ENCODE measurements at places on chromosomes 7 and 10.

- DNase-seq: no peak
Observed at GRCh38 chr10:21528236-21529031, 3.0 kb upstream of the SKIDA1 start.

GRCh38 chr10:131930150-131930549 is 29.3 kb downstream of the PPP2R2D start:
- DNase-seq: no peak

DNA sequence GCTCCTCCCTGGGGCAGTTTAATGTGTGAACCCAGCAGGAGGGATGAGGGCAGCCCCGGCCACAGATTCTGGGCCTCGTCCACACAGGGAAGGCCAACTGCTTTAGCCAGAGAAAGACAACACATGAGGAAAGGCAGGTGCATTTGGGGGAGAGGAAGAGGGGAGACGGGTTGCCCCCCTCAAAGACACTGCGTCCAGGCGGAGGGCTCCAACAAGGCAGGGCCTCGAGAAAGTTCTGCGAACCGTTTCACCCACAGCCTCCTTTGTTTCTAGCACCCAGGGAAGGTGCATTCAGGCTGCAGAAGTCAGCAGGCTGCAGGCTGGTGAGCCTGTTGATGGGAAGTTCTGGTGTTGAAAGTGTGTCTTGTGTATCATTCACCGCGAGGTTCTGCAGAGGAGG is 10.1 kb downstream of the FOXL3 start:
- DNase-seq: no peak

- DNase-seq: no peak
Observed at GRCh38 chr7:51031791-51032515, 249.3 kb upstream of the GRB10 start.

GRCh38 chr7:148561099-148561498 is 29.5 kb upstream of the C7orf33 start:
- no peak for DNase-seq

GRCh38 chr10:91062091-91062490 is 141.2 kb upstream of the ANKRD1 start:
- DNase-seq: no peak

DNA sequence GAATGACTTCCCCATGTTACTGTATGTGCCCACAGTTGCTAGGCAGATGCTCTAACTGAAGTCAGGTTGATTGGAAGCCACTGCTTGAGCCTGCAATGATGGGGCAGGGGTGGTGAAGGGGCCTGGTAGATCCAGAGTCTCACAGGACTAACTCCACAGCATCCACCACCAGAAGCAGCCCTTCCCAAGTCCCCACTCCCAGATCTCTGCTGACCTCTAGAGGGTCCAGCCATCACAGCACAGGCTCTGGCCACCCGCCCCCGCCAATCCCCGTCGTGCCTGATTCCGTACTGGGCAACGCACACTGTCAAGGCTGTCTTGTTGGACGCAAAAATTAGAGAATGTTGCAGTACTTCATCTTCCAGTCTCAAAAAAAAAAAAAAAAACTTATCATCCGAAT is 136.8 kb upstream of the PDE1C start:
- DNase-seq: no peak

GRCh38 chr10:113520690-113521474 is 32.0 kb upstream of the HABP2 start:
- no peak for DNase-seq

GRCh38 chr10:130398090-130398994 is 262.2 kb downstream of the GLRX3 start:
- DNase-seq: no peak

DNA sequence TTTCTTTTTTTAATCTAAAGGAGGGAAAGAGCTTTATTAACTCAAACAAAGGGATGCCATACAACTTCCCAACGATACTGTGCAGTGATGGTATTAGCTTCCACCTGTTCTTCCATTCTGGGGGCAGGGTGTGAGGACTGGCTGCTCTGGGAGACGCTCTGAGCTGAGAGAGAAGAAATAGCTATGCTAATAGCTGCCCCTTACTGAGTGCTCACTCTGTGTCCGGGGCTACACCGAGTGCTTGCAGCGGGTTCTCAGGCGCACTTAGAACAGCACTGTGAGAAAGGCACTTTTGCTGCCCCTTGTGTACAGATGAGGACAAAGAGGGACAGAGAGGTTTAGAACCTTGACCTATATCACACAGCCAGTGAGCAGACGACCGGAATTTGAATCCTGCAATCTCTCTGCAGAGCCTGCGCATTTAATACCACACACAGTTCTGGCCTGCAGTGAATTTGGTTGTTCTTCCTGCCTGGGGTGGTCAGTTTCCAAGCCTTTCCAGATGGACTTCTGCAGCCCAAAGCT is 142.2 kb downstream of the PLPP4 start:
- no peak for DNase-seq

- peak; percentile 21 for DNase-seq
Observed at GRCh38 chr7:137903382-137904169, 56.8 kb upstream of the DGKI start.

DNA sequence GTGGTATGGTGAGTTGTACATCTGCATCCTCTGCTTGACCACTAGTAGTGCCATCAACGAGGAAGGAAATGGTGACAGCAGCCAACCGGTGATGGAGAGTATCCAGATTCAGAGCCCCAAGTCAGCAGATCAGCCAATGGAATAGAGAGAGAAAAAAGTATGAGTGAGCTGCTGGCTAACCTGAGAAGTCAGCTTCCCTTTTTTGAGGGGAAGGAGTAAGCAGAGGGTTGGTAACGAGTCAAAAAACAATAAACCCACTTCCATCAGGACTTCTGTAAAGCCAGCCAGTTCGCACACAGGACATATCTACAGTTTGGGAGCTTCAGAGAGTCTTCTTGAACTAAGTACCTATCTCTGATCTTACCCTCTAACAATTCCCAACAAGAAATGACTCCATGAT is 8.9 kb downstream of the SLC25A28 start:
- no peak for DNase-seq

DNA sequence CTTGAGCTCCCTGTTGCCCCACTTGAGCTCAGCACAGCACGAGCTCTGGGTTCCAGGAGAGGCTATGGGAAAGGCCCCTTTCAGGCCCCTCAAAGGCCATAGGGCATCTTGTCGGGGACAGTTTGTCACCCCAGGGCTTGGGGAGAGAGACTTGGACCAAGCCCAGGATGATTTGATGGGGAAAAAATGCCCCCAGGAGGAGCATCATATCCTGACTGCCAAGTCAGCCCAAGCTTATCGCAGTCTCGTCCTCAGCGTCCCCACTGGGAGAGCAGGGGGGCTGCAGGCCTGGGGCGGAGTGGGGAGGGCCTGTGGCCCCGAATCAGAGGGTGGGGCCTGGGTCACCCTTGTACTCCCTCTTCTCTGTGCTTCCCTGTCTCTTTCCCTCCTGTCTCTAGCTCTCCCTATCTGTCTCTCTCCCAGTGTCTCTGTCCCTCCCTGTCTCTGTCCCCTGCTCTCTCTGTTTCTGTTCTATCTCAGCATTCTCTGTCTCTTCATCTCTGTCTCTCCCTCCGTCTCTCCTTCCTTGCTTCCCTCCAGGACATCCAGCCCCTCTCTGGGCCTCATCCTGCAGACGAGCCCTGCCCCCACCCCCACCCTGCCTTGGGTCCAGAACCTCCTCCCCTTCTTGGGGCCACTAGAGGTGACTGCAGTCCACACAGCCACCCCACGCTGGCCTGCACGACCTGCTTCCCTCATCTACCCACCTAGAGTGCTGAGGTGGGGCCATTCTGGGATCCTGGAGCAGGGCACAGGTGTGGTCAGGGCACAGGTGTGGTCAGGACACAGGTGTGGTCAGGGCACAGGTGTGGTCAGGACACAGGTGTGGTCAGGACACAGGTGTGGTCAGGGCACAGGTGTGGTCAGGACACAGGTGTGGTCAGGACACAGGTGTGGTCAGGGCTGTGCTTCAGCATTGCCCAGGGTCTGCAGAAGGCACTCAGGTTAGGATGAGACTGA is 17.3 kb upstream of the GRIFIN start:
- DNase-seq: no peak

DNA sequence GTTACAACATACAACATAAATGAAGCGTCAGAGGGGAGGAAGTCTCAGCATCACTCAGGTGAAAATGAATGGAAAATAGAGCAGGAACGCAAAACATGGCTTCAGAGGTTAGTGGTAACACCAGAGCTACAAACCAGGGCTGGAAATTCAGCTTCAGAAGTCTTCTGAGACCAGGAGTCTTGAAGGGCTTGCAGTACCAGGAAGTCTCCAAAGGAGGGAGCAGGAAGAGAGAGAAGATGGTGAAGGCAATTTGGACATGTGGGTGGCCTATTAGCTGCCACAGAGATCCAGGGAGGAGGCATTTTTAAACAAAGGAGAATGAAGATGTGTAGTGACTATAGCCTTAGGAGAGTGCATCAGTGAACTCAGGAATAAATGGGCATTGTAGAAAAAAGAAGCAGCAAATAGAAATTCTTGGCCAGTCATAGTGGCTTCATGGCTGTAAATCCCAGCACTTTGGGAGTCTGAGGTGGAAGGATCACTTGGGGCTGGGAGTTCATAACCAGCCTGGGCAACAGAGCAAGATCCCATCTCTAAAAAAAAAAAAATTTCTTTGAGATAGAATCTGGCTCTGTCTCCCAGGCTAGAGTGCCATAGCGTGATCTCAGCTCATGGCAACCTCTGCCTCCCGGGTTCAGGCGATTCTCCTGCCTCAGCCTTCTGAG is 9.3 kb upstream of the TET1 start:
- no peak for DNase-seq

DNA sequence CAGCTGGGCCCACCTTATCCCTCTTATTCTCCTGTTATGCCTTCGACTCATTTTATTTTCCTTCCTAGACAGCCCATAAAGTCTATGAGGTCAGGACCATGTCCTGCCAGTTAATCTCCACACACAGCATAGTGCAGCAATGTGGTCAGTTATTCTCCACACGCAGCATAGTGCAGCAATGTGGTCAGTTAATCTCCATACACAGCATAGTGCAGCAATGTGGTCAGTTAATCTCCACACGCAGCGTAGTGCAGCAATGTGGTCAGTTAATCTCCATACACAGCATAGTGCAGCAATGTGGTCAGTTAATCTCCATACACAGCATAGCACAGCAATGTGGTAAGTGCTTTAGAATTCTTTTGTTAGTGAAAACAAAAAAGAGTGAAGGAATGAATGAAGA is 77.8 kb downstream of the TEX36 start:
- DNase-seq: no peak

DNA sequence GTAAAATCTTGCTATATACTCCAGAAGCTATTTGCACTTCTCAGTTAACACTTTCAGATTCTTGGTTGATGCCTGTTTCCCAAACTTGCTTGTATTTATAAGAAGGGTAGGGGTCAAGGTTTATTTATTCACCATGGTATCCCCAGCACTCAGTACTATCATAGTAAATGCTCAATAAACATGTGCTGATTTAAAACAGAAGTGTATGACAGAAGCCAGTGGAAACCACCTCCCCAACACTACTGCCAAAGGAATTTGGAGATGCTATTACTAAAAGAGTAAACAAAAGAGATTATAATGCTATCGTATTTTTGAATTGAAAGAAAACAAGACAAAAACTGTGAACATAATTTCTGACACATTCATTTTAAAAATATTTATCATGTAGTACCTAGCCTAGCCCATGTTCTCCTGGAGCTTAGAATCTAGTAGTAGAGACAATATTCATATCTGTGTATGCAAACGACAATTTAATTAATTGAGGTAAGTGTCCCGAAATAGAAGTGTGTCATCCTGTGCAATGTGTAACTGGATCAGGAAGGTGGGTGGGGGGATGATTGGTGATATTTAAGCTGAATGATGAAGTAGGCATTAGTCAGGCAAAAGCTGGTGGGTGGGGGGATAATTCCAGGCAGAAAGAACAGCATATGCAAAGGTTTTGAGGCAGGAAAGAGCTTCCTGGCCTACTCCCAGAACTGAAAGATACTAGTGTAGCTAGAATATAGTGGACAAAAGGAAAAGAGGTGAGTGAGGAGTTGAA is 77.5 kb downstream of the HGF start:
- DNase-seq: no peak

GRCh38 chr10:113337142-113337541 is 215.7 kb upstream of the HABP2 start:
- no peak for DNase-seq

GRCh38 chr7:17983221-17984062 is 43.1 kb upstream of the SNX13 start:
- no peak for DNase-seq

DNA sequence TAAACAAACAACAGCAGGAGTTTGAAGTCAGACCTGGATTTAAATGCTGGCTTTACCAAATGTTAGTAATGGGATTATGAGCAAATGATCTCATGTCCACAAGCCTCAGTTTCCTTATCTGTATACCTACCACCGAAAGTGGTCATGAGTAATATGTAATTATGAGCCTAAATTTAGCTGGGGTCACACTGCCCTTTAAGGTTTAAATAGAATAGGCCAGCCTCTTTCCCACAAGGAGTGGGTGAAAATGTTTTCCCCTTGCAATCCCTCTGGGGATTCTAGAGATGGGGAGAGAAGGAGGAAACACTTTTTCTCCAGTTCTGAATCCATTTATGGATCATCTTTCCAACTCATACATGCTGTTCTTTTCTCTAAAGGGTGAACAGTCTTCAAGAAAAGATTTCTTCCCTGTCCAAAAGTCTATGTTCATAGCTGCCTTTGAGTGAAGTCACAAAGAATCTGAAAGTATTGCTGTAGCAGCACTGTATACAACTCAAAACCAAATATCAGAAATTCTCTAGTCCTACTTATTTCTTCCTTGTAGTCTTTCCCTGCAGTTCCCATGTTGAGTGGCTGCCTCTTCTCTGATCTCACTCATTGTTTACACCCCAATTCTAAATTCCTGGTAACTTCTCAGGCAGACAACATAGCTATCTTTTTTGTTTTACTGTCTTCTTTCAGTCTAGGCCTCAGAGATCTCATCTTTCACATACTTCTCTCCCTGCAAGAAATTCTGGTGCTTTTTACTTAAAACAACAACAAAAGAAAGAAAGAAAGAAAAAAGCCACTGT is 7.4 kb upstream of the TSPAN12 start:
- no peak for DNase-seq

DNA sequence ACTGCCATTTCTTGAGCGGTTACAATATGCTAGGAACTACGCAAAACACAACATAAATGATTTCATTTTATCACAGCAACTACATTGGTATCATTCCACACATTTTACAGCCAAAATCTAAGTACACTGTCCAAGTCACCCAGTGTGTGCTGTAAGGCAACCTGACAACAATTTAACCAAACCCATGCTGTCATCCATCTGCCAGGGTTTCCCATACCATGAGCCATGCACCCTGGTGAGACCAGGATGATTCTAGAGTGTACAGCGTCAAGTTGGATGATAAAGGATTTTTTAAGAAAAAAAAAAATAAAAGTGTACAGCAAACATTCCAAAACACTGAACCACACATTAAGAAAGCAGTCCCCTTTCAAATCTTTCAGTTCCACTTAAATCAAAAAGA is 52.9 kb downstream of the PIK3AP1 start:
- no peak for DNase-seq
